ENCODE measurements at places on chromosomes 12 and 14. TPM values are rescaled to one million over a fixed set of nuclear protein-coding genes. Genes with fewer than 3 reads are reported as not detected.

CD163 gene
- polyA plus RNA-seq = 0.14 TPM

SERPINA1 gene
- 0.71 TPM for polyA plus RNA-seq

PZP gene
- polyA plus RNA-seq = not detected

FRS2 gene
- 23.1 TPM for polyA plus RNA-seq

MYF5 gene
- polyA plus RNA-seq = not detected

ARHGEF25 gene
- polyA plus RNA-seq = 0.26 TPM

RPS6KL1 gene
- 0.69 TPM for polyA plus RNA-seq

SERPINA3 gene
- polyA plus RNA-seq = 1.5 TPM

NELL2 gene
- polyA plus RNA-seq = 0.23 TPM

GPD1 gene
- polyA plus RNA-seq = 0.22 TPM

CD27 gene
- polyA plus RNA-seq = not detected

NAV3 gene
- polyA plus RNA-seq = 11.2 TPM

ANO4 gene
- 11.2 TPM for polyA plus RNA-seq

OR10AD1 gene
- not detected for polyA plus RNA-seq

KLRC3 gene
- polyA plus RNA-seq = not detected

TAS2R7 gene
- not detected for polyA plus RNA-seq

LRRK2 gene
- 0.26 TPM for polyA plus RNA-seq

C1R gene
- polyA plus RNA-seq = 8.0 TPM

VWF gene
- polyA plus RNA-seq = 0.01 TPM

PRB2 gene
- 0.18 TPM for polyA plus RNA-seq

CLEC4D gene
- not detected for polyA plus RNA-seq

GALNT16 gene
- not detected for polyA plus RNA-seq

FAM186B gene
- polyA plus RNA-seq = 0.13 TPM

TC2N gene
- 22.6 TPM for polyA plus RNA-seq

USP44 gene
- 0.18 TPM for polyA plus RNA-seq

PDE3A gene
- polyA plus RNA-seq = not detected

MYRFL gene
- polyA plus RNA-seq = 0.39 TPM

LHX5 gene
- 0.10 TPM for polyA plus RNA-seq

GZMB gene
- polyA plus RNA-seq = 0.08 TPM

ENO2 gene
- polyA plus RNA-seq = 1.7 TPM

SIX4 gene
- 4.5 TPM for polyA plus RNA-seq

GARIN6 gene
- not detected for polyA plus RNA-seq

CALCOCO1 gene
- polyA plus RNA-seq = 51.8 TPM

LMO3 gene
- polyA plus RNA-seq = not detected

SERPINA5 gene
- polyA plus RNA-seq = not detected

HOXC6 gene
- polyA plus RNA-seq = 4.7 TPM

FAM90A1 gene
- 0.05 TPM for polyA plus RNA-seq

POTEM gene
- polyA plus RNA-seq = not detected

STXBP6 gene
- polyA plus RNA-seq = 0.63 TPM

RBP5 gene
- not detected for polyA plus RNA-seq

SLC17A8 gene
- not detected for polyA plus RNA-seq

KRT86 gene
- not detected for polyA plus RNA-seq

SLC10A1 gene
- polyA plus RNA-seq = not detected

TEX52 gene
- polyA plus RNA-seq = not detected

GLT1D1 gene
- not detected for polyA plus RNA-seq

RIMBP2 gene
- polyA plus RNA-seq = 0.12 TPM

GALNT8 gene
- polyA plus RNA-seq = not detected

FOXN4 gene
- not detected for polyA plus RNA-seq

CIDEB gene
- 2.6 TPM for polyA plus RNA-seq

GRIP1 gene
- 6.7 TPM for polyA plus RNA-seq

KRT71 gene
- polyA plus RNA-seq = not detected

Data from keratinocyte (primary cell).